ENCODE measurements at places on chromosomes 7 and 10. TPM values are rescaled to one million over a fixed set of nuclear protein-coding genes. Genes with fewer than 3 reads are reported as not detected.

Gene SLC29A4
- total RNA-seq: 1.9 TPM

Gene RELN
- 0.31 TPM for total RNA-seq

Gene MYH16
- 0.97 TPM for total RNA-seq

Gene ABCC2
- total RNA-seq: 1.2 TPM

Gene ABCB4
- not detected for total RNA-seq

Gene PODXL
- total RNA-seq: 15.5 TPM

Gene CEP55
- total RNA-seq: 52.2 TPM

Gene GHRHR
- not detected for total RNA-seq

Gene STEAP1
- 41.8 TPM for total RNA-seq

Gene CLDN3
- total RNA-seq: 122 TPM

Gene TAS2R41
- total RNA-seq: not detected

DNA sequence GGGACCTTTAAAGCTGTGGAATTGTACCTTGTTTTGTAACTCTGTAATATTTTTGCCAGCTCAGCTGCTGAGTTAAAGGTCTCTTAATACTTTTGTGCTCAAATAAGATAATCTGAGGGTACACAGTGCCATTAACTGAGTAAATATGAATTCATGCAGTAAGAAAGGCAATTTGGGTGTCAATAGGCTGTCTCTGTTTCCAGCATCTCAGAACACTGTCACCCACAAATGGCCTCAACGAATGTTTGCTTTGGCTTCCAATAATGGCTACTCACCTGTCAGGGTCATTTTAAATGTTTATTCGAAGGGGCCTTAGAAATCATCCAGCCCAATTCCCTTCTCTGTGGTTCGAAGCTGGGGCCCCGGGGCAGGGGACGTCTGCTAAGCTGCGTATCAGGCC is 225.4 kb downstream of the ZMYND11 start:
- H3K4me1 ChIP-seq: no peaks in the 10 kb centered on the region
- H3K27ac ChIP-seq: no peak overlapping the region
- no peaks in the 10 kb centered on the region for H3K27me3 ChIP-seq

DNA sequence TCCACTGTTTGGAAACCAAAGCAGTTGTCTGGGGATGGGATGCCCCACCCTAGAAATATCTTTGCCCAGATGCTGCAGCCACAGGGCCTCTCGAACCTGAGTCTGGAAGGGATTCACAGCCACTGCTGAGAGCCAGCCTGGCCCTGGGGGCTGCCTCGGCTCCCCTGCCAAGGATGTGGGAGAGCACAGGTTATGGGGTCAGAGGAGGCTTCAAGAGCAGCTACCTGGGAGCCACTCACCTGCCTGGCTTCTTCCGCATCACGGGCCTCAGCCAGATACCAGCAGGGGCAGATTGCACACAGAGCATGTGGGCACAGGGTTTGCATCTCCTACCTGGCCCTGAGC is 5.4 kb upstream of the PWWP2B start:
- H3K4me1 ChIP-seq: no peaks in the 10 kb centered on the region
- no peak for DNase-seq
- no peaks in the 10 kb centered on the region for H3K27me3 ChIP-seq
- no peak overlapping the region for H3K27ac ChIP-seq
- H3K36me3 ChIP-seq: no peaks in the 10 kb centered on the region

DNA sequence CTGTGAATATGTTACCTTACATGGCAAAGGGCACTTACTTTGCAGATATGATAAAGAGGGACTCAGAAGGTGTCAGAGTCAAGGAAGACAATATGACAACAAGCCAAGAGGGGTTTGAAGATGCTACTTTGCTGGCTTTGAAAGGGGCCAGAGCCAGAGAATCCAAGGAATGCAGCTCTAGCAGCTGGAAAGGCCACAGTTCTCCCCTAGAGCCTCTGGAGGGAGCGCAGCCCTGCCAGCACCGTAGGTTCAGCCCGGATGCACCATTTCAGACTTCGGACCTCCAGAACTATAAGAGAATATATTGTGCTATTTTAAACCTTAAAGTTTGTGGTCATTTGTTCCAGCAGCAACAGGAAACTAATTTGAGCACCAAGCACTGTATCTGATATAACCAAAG is 32.9 kb upstream of the WDR11 start:
- H3K4me1 ChIP-seq: no peaks in the 10 kb centered on the region
- no peak overlapping the region for H3K4me3 ChIP-seq
- DNase-seq: no peak
- no peaks in the 10 kb centered on the region for H3K36me3 ChIP-seq
- H3K27me3 ChIP-seq: peaks cover 57% of the 10 kb centered on the region

DNA sequence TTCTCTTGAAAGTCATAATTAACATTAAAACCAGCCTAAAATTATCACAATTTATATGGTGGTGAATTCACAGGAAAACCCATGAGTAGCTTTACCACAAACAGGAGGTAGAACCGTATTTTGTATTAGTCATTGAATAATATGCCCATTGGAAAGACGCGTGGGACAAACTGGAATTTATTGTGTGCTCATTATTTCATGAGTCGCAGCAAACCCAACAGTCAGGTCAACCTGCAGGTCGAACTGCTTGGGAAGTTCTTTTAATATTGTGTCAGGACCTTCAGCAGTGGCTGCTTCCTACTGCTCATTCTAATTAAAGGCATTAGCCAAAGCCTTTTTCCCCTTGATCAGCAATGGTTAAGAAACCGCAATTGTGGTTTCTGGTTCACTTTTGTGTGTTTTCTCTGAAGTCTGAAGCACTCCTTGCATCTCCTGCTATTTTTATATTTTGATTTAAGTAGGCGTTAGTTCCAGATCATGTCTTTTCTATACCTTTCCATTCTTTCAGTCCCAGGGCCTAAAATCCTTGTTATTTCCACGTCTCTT is 100.1 kb downstream of the RAB11FIP2 start:
- no peaks in the 10 kb centered on the region for H3K27me3 ChIP-seq
- H3K36me3 ChIP-seq: no peaks in the 10 kb centered on the region
- DNase-seq: no peak
- H3K4me1 ChIP-seq: no peaks in the 10 kb centered on the region
- no peak overlapping the region for H3K4me3 ChIP-seq

DNA sequence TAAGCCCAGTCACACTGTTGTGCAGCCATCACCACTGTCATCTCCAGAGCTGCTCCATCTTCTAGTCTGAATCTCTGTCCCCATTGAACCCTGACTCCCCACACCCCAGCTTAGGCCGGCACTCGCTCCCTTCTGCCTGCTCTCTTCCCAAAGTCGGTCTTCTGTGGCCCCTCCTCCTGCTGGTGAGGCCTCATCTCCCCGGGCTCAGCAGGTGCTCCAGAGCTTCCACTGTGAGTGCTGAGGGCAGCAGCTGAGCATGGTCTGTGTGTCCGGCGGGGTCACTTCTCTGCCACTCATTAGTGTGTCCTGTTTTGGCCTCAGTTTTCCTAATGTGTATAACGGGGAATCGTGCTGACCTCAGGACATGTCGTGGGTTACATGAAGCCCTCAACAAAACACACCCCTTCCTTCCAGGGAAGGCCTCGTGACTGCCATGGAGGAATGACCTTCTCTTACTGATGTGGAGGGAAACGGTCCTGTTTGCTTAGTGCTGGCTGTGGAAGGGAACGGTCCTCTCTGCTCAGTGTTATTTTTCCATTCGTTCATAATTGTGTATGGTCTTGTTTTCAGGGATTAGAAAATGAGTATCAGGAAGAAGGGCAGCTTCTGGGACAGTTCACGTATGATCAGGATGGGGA is 4.3 kb upstream of the GET4 start:
- H3K4me3 ChIP-seq: no peak overlapping the region
- DNase-seq: no peak
- H3K27me3 ChIP-seq: no peaks in the 10 kb centered on the region
- no peak overlapping the region for H3K27ac ChIP-seq
- peaks cover 10% of the 10 kb centered on the region for H3K4me1 ChIP-seq
- H3K36me3 ChIP-seq: peaks cover 76% of the 10 kb centered on the region

- H3K27ac ChIP-seq: no peak overlapping the region
- no peaks in the 10 kb centered on the region for H3K27me3 ChIP-seq
Measured at GRCh38 chr7:105185290-105186010, 171.4 kb downstream of the KMT2E start.

DNA sequence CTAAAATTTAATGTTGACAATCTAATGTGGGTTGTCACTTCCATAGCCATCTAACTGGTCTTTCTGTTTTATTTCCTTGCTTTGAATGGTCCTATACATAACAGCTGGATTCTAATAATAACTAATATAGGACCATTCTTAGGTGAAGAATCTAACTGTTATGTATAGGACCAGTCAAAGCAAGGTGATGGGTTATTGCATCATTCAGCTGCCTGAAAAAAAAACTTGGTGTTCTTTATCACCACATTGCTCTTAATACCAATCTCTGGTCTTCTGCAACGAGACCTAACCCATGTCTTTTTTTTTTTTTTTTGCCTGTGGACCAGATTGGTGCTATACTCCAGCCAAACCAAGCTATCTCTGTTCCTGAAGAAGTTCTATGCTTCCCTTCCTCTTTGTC is 45.7 kb upstream of the SLC39A12 start:
- no peak overlapping the region for H3K27ac ChIP-seq
- no peak overlapping the region for H3K4me3 ChIP-seq
- H3K27me3 ChIP-seq: no peaks in the 10 kb centered on the region

DNA sequence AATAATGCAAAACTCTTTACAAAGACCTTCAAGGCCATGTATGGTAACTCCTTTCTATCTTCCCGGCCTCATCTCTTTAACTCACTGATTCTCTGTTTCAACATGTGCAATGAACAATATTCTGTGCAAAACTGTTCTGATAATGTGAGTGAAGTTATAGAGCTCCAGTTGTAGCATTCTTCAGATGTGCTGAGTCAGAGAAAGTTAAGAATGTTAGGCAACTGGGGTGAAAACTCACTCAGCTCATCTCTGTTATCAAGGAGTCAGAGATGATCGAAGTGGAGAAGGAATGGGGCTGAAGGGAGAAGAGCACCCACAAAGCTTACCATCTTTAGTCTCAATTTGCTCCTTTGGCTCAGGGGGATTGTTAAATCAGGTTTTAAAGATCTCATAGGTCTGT is 344.7 kb upstream of the NPSR1 start:
- no peaks in the 10 kb centered on the region for H3K36me3 ChIP-seq
- DNase-seq: no peak

DNA sequence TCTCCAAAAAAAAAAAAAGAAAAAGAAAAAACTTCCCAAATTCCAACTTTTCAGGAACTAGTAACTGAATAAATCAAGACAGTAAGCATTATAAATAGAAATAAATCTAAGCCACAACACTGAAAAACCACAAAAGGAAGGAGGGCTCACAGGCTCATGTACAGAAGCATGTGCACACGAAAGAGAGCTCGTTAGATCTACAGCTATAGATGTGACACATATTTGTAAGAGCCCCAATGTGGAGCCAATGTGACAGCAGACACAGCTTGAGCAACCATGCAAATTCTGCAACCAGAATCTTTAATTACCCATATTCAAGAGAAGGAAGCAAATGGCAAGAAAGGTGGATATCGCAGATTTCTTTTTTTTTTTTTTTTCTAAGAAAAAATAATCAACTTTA is 94.7 kb downstream of the SORBS1 start:
- H3K4me3 ChIP-seq: no peak overlapping the region
- H3K27me3 ChIP-seq: no peaks in the 10 kb centered on the region
- no peaks in the 10 kb centered on the region for H3K4me1 ChIP-seq
- DNase-seq: no peak

DNA sequence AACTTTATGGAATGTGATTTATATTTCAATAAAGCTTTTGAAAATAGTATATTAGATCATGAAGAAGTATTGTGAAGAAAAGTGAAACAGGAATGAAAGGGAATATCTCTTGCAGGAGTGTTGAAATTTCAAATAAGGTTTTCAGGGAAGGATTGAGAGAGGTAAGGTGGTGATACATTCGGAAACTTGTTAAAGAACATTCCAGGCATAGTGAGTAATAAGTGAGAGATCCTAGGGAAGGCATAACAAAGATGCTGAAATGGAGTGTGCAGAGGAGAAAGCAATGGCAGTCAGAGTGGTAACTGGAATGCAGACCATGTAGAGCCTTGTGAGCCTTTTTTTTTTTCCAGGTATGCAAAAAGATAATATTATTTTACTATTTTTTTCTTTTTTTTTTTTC is 4.1 kb downstream of the OR9A4 start:
- peaks cover 14% of the 10 kb centered on the region for H3K27me3 ChIP-seq
- peaks cover 14% of the 10 kb centered on the region for H3K4me1 ChIP-seq
- no peak overlapping the region for H3K27ac ChIP-seq

- H3K4me3 ChIP-seq: no peak overlapping the region
- no peak overlapping the region for H3K27ac ChIP-seq
- H3K4me1 ChIP-seq: no peaks in the 10 kb centered on the region
- H3K27me3 ChIP-seq: peaks cover 63% of the 10 kb centered on the region
- no peaks in the 10 kb centered on the region for H3K36me3 ChIP-seq
- no peak for DNase-seq
Measured at GRCh38 chr10:48227213-48227612, 47.3 kb downstream of the FRMPD2 start.

- H3K4me1 ChIP-seq: peaks cover 8% of the 10 kb centered on the region
- no peak for DNase-seq
- H3K27ac ChIP-seq: no peak overlapping the region
- peaks cover 2% of the 10 kb centered on the region for H3K36me3 ChIP-seq
Measured at GRCh38 chr10:33666686-33667480, 332.4 kb upstream of the NRP1 start.

DNA sequence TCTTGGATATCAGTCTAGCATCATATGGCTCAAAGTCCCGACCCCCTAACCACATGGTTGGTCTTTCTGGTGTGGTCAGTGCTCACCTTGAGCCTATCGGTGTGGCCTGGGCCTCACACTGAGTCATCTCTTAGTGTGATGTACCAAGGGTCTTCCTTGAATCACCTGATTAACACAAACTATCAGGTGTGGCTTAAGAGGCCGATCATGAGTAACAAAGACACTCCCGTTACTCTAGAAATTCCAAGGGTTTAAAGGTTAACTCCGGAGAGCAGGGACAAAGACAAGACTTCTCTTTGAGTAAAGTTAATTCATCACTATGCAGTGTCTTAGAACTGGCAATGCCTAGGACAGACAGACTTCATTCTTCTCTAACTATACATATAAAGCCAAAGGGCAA is 52.3 kb upstream of the ARMC3 start:
- no peak for DNase-seq
- H3K4me1 ChIP-seq: peaks cover 19% of the 10 kb centered on the region
- no peaks in the 10 kb centered on the region for H3K27me3 ChIP-seq
- no peak overlapping the region for H3K27ac ChIP-seq
- H3K36me3 ChIP-seq: no peaks in the 10 kb centered on the region

DNA sequence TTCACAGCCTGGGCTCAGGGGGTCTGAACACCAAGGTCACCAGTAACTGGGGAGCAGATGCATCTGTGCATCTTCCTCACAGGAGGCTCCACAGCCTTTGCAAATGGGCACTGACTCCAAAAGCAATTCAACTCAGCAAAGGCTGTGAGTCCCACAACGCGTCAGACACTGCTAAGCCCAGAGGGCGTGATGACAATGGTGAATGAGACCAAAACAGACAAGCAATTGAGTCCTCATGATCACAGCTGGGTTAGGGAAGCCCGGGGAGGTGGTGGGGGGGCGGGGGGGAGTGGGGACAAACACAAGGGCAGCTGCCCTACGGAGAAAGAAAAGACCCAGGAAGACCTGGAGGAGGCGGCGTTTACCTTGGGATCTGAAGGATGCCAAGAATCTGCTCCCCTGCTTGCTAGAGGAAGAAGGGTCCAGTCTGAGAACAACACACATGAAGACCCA is 61.6 kb upstream of the RNF32 start:
- H3K27ac ChIP-seq: no peak overlapping the region
- no peak overlapping the region for H3K4me3 ChIP-seq
- no peak for DNase-seq

- no peak overlapping the region for H3K4me3 ChIP-seq
- no peak overlapping the region for H3K27ac ChIP-seq
- no peak for DNase-seq
- no peaks in the 10 kb centered on the region for H3K36me3 ChIP-seq
- H3K4me1 ChIP-seq: no peaks in the 10 kb centered on the region
Measured at GRCh38 chr7:20835111-20835750, 48.5 kb upstream of the SP8 start.
